ENCODE measurements at places on chromosomes 3 and 15.

GRCh38 chr3:53195602-53196574, 34.9 kb downstream of the PRKCD start:
- DNase-seq: peak; percentile 87

- DNase-seq: no peak
Observed at GRCh38 chr3:193132964-193133363, 108.1 kb upstream of the PLAAT1 start.

DNA sequence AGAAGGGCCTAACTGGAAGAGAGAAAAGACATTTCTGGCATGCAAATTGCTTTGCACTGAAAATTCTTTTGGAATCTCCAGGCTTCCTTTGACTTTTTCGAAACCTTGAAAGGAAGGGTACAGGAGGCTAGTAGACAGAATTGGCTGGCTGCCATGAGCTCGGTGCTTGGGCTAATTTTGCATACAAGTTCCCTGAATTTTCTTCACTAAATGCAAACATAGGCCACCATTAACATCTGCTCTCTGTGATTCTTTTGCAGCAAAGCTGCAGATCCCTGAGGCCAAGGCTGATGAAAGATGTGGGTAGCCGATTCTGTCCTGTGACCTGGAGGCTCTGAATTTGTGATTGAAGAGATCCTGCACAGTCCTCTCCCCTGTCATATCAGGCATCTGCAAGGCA, 247.8 kb upstream of the MCTP2 start:
- no peak for DNase-seq

DNA sequence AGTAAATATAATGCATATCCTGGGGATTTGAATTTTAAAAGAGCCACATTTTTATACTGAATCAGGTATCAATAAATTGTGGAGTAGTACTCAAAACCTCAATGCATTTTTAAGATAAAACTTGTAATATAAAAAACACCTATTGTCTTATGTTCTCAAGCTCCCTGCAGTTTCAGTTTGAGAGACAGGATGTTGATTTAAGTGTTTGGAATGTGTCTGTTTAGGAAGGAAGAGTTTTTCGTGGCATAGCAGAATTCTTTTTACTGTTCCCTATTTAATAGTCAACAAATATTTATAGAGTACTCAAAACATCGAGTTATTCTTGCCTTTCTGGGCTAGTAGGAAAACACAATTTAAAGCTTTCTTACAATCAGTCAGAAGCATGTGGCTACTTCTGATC, 146.1 kb upstream of the BCHE start:
- DNase-seq: no peak

DNA sequence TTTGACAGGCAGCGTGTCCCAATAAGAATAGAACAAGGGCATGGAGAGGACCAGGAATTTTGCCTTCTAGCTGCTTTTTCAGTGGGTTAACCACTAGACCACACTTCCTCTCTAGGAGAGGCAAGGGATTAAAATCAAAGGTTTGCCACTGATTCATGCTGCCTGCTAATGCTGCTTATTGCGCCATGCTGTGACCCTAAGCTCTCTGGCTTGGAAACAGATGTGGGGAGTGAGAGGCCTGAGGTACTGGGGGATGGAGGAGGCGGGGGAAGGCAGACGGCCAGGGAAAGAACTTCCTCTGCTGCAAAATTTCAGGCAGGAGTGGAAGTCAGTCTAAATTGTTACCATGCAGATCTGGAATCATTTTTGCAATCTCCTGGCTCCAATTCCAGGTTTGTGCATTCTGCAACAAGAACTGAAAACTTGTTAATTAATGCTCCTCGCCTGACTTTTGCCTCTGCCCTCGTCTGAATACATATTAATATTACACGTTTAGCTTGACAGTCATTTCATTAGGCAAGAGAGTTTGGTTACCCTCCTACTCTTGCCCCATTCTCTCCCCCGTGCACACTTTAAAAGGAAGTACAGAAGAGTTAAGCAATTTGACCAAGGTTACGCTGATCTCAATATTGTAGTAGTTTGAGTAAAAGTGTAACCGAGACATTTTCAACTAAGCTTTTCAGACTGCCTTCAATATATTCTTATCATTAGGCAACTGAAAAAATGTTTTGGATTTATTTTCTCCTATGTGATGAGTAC, 121.7 kb upstream of the SPRED1 start:
- DNase-seq: no peak

- no peak for DNase-seq
Observed at GRCh38 chr15:93031103-93031464, 57.9 kb downstream of the RGMA start.

GRCh38 chr15:76140074-76140464, 80.3 kb downstream of the TMEM266 start:
- DNase-seq: no peak

- no peak for DNase-seq
Observed at GRCh38 chr3:10469441-10470119, 35.8 kb downstream of the ATP2B2 start.

DNA sequence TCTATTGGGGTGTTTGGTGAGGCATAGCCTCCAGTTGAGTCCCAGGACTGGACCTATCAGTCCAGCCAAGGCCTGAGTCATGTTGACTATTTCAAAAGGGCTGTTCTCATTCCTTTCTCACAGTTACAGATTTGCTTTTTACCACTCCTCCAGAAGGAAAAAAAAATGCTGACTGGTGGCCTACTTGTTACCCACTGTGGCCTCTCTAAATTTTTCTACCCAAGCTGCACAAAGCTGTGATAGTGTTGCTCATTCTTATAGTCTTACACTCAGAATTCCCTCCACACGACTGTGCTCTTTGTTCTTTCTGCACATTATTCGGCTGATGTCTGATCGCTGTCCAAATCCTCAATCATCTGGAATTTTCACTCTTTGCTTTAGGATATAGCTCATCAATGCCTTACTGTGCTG, 1142.2 kb downstream of the IGSF11 start:
- no peak for DNase-seq

DNA sequence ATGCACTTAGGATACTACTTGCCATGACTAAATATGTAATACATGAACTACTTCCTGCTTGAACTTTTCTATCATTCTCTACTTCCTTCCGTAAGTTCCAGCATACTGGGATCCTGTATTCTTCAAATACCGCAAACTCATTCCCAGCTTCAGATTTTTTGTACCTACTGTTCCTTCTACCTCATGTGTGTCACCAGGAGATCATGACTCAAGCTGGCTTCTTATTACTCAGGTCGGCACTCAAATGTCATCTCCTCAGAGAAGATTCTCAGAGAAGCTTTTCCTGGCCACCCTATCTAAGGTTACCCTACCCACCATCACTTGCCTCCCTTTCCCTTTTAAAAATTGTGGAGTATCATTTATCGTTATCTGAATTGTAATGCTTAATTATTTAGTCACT, 66.7 kb downstream of the RFX7 start:
- no peak for DNase-seq

DNA sequence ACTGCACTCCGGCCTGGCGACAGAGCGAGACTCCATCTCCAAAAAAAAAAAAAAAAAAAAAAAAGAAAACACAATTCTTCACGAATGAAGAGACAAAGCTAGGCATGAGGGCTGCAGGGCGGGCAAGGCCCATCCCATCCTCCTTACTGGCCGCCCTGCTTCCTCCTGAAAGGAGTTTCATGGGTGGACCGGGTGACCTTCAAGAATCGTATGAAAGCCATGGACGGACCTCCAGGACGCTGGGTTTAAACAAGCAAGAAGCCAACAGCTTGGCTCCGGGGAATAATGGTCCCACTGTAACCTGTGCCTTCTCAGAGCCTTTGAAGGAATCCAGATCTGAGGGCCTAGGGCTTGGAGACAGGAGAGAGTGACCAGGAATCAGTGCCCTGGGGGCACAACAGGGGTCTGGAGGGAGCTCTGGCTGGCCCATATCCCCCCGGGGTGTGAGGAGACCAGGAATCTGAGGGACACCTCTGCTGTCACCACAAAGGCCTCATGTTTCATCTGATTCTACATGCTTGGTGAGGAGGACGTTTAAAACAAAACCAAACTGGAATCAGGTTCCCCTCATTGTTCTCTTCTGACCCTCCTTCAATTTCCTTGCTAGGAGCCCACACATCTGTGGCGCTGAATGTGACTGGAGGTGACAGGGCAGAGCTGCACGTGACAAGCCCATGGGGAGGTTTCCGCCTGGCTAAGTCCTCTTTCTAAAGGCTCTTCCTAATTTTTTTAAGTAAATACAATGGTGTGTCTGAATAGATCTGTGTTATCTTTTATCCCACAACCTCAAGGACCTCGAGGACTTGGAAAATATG, 46.1 kb downstream of the WHAMM start:
- no peak for DNase-seq

- peak; percentile 83 for DNase-seq
Observed at GRCh38 chr3:25427942-25428788, at the start of gene RARB. Gene RARB, plus strand, starts transcription at chr3:25428263. Its CDS starts 469 bp downstream, at chr3:25428732.

DNA sequence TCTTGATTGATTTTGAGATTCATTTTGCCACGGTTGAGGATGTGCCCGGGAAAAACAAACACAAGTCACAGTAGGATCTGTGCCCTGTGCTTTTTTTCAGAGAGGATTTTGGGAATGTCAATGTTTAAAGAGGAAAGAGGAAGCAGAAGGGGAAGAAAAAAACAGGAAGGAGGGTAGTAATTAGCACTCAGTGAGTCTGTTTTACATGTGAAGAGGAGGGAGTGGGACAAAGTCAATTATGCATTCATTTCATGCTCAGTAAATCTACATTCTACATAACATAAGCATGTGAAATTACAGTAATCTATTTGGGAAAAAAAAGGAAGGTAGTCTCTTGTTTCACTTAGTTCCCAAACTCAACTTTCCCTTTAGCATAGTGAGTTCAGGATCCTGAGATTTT, 18.3 kb upstream of the CD200 start:
- DNase-seq: no peak

- DNase-seq: no peak
Observed at GRCh38 chr3:159148466-159148865, 346.6 kb downstream of the MFSD1 start.

DNA sequence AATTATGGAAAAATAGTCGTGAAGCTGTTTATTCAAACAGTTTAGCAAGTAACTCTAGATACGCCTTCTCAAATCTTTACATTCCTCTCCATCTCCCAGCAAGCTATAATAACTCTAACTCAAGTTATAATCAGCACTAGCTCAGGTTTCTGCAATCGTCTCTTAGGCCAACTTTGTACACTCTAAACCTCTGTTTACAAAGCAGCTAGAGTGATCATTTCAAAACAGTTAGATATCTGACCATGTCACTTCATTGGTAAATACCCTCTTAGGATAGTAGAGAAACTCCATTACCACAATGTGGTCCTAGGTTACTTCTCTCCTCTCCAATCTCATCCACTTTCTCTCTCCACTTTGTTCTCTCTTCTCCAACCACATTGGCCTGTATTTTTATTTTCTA, 31.2 kb downstream of the PLOD2 start:
- no peak for DNase-seq

DNA sequence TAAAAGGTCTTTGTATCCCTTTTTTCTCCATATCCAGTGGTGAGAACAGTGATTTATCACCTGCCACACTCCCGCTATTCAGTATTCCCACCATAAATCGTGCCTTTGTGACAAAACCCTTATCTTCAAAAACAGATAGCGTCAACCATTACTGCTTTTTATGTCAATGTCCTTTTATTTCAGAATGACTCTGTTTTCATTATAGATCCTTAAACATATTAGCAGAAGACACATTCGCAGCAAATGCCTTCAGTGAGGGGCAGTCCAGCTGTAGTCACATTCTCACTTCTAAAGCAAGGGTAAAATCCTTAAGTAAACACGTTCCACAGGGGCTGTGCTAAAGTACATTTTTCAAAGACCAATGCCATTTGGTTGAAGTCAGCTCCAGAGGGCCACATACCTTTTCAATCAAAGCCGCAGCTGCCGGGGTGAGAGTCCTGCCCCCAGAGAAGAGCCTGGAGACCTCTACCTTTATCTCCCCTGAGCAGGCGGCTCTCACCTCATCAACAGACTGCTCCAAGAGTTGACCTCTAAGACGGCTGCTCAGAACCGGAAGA, 53.4 kb downstream of the PDZRN3 start:
- DNase-seq: peak; percentile 31

DNA sequence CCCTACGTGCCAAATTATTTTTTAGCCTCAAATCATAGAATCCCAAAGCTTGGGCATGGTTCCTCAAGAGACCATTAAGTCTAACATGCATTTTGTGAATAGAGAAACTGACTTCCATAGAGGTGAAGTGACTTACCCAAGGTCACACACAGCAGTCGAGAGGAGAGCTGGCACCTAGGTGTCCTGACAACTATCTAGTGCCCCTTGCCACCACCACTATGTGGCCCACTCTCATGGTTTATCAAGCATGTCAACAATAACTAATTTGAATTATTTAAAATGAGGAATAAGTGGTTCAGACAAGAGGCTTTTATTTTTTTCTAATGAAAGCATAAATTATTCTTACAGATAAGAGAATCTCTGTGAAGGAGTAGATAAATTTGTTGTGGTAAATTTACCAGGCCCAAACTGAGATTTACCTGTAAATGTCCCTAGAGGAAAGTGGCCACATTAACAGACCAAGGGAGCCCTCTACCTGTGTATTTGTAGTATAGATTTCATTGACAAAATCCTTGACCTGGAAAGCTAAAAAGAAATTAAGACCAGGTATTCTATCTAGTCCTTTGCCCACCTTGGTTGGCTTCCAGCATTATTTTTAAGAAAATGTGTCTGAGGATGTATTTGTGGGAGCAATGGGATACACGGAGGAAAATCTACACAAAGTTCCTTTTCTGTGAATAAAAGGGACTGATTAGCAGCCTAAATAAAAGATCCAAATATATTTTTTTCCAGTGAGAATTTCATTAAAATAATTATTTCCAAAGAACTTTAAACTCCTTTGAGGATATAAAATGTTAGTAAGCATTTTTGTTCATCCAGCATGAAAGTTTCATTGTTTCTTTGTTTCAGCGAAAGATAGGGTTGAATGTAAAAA, 49.1 kb downstream of the IQCH start:
- peak; percentile 16 for DNase-seq

GRCh38 chr15:83830381-83830780, 176.5 kb downstream of the ADAMTSL3 start:
- DNase-seq: no peak

DNA sequence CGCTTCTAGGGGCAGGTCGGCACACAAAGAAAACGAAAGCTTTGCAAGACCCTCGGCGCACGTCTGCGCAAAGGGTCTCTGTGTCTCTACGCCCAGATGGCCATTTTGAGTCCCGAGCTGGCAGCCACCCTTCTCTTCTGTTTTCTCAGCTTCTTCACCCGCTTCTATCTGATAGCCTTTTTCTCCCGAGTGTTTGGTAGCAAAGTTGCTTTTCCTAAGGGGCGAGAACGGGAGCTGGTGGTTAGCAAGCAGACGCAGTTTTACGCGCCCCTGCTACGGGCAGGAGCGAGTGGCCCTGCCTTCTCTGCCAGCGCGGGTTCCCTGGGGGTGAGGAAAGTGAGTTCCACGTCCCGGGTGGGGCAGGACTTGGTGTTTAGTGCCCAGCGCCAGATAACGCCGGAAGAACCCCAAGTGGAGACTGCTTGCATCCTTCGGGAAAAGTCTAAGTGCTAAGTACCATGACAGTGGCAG, 2.9 kb upstream of the MKRN2 start:
- peak; percentile 30 for DNase-seq

GRCh38 chr15:53974121-53974520, 4.1 kb upstream of the UNC13C start:
- no peak for DNase-seq

DNA sequence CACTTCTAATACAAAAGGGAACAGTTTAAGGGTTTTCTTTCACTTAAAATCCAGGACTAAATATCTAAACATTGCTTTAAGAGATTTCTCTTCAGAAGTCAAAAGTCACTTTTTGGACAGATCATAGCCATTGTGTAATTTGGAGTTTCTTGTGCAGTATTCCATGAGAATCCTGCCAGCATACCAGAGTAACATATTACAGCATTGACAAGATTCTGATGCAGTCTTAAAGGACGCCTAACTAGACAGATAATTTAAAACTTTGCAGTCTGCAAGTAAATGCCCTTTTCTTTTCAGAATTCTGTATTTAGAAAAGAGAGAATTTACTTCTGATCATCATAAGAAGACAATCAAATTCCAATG, 17.5 kb upstream of the IGSF10 start:
- no peak for DNase-seq
